ENCODE measurements at places on chromosomes 7 and 10.
A peak's percentile ranks its signal among the peaks of the same experiment; 100 is the strongest.

DNA sequence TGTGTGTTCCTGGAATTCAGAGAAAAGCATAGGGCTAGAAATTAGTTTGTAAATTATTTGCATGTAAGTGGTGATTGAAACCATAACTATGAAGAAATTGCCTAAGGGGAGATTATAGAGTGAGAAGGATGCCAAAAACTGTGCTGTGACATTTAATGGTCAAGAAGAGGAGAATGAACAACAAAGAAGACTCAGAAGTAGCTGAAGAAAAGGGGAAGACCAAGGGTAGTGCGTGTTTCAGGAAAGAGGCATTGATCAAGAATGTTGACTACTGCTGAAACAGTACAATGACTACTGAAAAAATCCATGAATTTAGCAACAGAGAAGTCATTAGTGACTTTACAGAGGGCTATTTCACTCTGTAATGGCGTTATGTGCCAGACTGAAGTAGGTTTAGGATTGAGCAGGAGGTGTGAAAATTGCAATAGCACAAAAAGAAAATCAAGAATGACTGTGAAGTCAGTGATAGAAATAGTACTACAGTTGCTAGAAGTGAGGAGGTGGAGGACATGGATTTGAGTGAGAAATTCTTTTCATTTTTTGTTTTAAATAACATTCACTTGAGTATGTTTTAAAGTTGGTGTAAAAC, 28.9 kb upstream of the SAMD9L start:
- peaks cover 17% of the 10 kb centered on the region for H3K27me3 ChIP-seq
- no peaks in the 10 kb centered on the region for H3K4me1 ChIP-seq
- H3K36me3 ChIP-seq, result no peaks in the 10 kb centered on the region
- DNase-seq, result no peak

DNA sequence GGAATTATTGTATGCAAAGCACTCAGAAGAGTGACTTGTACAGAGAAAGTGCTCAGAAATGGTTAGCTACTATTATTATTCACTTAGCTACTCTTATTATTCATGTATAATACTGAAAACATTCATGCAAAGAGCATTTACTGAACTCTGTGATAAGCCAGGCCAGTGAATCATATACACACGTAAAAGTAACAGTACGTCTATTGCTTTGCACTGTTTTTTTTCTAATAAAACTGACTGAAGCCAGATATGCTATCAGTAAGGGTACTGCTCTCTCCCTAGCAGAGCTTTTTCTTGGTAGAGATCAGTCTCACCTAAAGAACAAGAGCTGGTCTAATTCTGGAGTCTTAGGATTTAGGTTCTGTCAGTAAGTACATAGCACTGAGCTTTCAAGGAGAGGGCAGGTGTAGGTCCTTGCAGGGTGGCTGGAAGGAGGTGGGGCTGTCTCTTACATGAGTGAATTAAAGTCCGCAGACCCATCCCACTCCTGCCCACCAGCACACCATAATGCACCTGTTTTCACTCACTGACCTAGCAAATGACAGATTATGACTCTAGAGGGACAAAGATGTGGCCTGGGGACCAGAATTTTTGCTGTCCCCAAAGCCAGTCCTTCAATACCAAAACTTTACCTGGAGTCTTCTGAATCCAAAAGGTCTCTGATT, 145.9 kb downstream of the ARID5B start:
- peaks cover 22% of the 10 kb centered on the region for H3K4me1 ChIP-seq
- no peak overlapping the region for H3K27ac ChIP-seq
- no peaks in the 10 kb centered on the region for H3K27me3 ChIP-seq
- H3K4me3 ChIP-seq, result no peak overlapping the region
- H3K36me3 ChIP-seq, result no peaks in the 10 kb centered on the region
- DNase-seq, result no peak

DNA sequence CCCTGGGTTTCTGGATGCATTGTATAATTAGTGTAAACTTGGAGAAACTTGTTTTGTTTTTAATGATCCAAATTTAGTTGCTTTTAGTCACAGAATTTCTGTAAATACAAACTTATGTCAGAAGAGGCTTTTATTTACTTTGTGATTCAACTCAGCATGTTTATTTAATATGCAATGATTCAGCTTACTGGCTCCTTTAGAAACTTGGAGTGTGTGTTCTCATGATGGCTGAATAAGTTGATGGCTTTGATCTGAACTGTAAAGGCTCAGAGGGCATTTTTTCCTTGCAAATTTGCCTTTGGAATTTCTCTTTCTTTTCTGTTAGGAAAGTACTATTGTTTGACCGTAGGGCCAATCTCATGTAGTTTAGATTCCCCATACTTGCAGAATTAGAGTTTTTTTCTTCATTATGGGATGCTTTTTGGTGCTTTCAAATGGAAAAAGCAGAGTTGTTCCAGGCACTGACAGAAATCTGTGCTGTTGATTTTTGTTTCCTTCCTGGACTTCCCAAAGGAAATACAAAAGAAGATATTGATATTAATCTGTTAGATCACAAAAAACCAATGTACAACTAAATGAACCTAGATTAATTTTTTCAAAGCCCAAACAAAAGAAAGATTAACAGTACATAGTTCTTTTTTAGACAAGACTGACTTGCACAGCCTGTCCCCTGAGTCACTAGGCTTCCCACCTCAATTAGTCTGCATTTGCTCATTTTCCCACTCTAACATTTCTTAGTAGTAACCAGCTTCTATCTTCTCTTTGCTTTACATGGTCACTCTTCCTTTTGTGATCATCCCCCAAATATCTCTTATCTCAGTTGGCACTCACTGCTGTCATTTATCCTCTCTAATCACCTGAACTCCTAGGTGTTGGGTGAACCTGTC, 96.8 kb upstream of the AGR3 start:
- H3K4me3 ChIP-seq, result no peak overlapping the region
- DNase-seq, result no peak
- H3K27ac ChIP-seq, result no peak overlapping the region
- H3K36me3 ChIP-seq, result no peaks in the 10 kb centered on the region

DNA sequence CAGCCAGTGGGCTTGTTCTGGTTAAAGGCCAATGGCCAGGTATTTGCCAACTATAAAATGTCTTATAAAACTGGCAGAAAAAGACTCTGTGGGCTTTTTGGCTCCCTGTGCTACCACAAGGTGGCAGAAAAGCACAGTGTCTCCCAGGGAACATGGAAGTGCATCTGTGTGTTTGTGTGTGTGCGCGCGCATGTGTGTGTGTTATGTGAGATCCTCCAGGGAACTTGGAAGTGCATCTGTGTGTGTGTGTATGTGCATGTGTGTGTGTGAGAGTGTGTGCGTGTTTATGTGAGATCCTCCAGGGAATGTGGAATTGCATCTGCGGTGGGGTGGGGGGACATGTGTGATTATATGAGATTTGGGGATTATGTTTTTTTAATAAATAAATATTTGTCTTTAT, 30.2 kb upstream of the ABI1 start:
- no peak overlapping the region for H3K27ac ChIP-seq
- no peaks in the 10 kb centered on the region for H3K27me3 ChIP-seq
- no peaks in the 10 kb centered on the region for H3K36me3 ChIP-seq
- DNase-seq, result peak; percentile 62

Data from HCT116 (cell line).